ENCODE measurements at places on chromosomes 2 and 18.
A peak's percentile ranks its signal among the peaks of the same experiment; 100 is the strongest.

DNA sequence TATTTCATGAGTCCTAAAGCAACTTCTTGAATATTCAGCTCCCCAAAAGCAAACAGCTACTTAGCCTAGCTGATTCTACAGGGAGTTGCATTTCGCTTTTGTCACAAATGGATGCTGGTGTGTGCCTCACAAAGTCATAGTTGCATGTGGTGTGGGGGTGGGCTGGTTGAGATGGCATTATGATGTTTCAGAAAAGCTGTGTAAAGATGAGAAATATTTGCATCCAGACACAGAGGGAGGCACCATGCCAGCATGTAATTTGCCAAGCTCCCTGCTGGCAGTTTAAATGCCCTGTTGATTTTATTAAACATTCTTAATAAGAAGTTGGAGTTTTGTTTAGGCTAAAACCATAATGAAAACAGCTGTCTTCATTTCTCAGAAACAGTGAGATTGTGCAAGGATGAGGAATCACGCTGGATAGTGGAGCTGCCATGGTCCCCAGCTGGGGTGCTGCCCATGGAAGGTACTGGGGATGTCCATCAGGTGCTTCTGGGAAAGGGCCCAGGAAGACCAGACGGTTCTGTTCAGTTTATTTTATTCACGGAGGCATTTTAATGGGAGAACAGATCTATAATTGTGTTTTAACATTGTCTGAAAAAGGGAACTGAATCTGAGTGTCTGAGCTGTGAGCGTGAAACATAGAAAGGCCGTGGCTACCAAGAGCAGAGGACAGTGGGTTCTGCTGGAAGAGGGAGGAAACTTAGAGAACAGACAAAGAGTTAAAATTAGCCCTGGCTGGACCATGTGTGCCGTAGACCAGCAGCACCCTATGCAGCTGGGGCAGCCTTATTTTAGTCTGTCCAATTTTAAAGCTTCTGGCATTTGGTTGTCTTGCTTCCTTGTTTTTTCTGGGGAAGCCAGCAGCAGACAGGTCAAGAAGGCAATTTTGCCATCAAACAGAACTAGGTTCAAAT, 177.1 kb downstream of the FAM210A start:
- DNase-seq, result no peak

DNA sequence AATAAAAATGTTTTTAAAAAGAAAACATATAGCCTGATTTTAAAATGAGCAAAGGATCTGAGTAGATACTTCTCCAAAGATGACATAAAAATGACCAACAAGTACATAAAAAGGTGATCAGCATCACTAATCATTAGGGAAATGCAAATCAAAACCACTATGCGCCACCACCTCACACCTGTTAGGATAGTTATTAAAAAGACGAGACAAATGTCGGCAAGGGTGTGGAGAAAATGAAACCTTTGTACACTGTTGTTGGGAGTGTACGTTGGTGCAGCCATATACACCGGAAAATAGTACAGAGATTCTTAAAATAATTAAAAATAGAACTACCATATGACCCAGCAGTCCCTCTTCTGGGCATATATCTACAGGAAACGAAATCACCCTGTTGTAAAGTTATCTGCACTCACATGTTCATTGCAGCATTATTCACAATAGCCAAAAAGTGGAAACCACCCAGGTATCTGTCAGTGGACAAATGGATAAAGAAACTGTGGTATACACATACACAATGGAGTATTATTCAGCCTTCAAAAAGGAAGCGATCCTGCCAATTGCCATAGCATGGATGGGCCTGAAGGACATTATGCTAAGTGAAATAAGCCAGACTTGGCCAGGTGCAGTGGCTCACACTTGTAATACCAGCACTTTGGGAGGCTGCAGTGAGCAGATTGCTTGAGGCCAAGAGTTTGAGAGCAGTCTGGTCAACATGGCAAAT, 91.6 kb downstream of the PRKRA start:
- DNase-seq, result no peak

GRCh38 chr2:60555066-60555782, 1.8 kb upstream of the BCL11A start:
- DNase-seq, result peak; percentile 59

DNA sequence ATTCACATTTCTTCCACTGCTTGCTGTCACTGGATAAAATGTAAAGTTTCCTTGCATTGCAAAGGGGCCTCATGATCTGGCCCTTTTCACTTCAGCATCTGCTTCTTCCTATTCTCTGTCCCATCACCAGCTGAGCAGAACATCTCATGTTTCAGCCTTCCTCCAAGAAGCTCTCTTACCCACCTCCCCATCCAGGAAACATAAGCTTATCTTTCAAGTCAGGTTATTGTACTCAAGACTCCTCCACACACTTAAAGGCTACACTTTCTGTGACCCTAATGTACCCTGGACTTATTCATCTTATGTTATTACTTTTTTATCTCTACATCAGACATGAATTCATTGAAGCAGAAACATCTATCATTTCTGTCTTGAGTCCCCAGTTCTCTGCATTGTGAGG, 230.5 kb downstream of the PMAIP1 start:
- DNase-seq, result no peak

DNA sequence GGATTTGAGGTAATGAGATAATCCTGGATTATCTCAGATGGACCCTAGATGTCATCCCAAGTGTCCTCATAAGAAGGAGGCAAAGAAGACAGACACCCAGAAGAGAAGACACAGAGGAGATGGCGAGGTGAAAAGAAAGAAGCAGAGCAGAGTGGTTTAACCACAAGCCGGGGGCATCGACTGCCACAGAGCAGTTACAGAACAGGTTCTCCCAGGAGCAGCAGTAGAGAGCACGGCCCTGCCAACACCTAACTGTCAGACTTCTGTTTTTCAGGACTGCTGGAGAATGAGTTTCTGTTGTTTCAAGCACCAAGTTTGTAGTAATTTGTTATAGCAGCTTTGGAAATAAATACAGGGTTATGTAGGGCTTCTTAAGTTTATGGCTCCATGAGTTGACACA, 437.0 kb downstream of the THSD7B start:
- no peak for DNase-seq

- no peak for DNase-seq
Observed at GRCh38 chr2:241983571-241984270, 114.2 kb downstream of the RTP5 start.

DNA sequence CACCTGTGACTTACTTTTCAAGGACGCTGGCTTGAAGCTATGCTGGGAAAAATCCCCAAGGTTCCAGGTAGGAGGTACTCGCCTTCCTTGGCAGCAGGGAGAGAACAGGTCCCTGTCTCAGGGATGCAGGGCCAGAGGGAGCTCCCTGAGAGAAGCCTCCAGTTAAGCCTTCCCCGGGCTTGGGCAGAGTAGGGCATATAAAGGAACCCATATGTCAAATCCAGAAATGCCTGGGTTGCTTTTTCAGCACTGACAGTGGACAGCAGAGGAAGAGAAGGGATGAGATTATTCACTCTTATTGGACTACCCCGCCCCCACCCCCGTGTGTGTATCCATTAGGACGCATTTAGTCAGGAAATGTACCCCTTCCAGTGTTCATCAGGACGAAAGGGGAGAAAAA, 89.3 kb upstream of the TEX51 start:
- no peak for DNase-seq

Measured in NCI-H1105 (cell line).